ENCODE measurements at places on chromosomes 6 and 20.

DNA sequence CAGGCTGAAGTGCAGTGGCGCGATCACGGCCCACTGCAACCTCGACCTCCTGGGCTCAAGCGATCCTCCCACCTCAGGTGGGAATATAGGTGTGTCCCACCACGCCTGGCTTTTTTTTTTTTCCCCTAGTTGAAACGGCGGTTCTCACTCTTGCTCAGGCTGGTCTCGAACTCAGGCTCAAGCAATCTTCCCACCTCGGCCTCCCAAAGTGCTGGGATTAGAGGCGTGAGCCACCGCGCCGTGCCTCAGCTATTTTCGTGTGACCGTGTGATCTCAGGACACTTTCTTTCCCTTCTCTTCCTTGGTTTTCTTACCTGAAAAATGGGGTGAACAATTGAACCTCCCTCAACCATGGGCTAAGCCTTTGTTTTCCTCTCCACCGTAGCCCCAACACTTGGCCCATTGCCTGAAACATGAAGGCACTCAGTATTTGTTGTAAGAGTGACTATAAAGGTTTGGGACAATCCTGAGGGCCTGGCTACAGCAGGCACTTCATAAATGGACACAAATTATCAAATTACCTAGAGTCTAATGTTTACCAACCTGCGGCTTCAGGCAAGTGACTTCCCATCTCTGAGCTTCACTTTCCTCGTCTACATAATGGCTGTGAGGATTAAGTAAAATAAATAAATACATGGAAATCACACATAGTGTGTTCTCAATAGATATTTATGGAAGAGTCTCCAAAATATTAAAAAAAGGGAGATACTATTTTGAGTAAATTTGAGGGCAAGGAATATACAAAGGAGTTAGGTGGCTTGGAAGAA lies 31.4 kb upstream of the ID1 start:
- DNase-seq: no peak

GRCh38 chr6:30071081-30071818 lies 4.3 kb downstream of the PPP1R11 start:
- DNase-seq: no peak

DNA sequence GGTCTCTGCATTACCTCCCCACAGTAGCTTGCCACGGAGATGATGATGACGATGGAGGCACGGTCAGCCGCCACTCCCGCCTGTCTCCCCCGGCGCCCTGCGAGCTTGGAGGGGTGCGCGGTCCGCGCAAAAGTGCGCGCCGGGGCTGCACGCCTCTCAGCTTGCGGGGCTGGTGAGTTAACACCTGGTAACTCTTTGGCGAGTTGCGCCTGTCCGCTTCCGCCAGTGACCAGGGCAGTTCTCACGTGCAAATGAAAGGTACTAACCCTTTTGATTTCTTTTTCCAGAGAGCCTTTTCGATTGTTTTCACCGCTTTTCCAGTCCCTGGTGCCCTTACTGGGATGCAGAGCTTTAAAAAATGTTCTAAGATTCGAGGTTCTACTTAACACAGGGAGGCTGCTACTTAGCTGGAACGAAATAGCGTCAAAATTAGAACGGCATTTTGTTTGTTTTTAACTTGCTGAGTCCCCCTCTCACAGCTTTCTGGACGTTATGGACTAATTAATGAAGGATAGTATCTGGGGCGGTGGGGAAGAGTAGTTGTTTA lies 6.2 kb downstream of the GRIK2 start:
- DNase-seq: no peak

DNA sequence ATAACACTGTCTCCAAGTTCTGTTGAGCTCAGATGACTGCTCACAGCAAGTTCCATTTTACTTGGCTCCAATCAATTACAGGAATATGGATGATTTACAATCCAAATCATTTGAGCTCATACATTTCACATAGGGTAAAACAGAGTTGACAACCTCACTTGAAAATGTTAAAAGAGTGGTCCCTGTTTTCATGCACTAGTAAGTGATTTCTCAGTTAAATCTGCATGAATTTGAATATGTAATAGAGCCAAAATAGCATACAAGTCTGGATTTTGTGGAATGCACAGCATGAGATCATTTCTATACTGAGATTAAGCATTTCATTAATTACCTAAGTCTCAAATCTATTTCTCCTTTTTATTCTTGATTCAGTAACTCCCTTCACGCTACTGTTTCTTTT lies 217.6 kb downstream of the SIM1 start:
- no peak for DNase-seq

GRCh38 chr6:42295677-42296076 lies 78.0 kb upstream of the MRPS10 start:
- DNase-seq: no peak
